ENCODE measurements at places on chromosomes 11 and 22.

GRCh38 chr22:28180804-28181731 lies 262.0 kb upstream of the PITPNB start:
- no peak for DNase-seq

DNA sequence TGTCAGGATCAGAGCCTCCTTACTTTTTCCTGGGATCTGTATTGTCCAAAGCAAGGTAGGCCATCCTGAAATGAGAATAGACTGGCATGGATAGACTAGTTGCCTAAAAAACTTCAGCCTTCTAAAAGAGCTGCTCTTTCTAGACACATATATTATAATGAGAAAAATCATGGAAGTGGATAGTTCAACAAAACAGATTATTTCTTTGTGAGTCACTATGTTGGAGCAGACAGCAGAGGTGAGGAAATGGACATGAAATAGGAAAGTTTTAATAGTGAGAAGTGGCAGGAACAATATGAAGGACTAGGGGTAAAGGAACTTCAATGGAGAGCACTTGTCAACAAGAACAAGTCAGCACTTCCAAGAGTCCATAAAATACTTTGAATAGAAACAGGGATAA lies 101.9 kb upstream of the ANO3 start:
- DNase-seq: no peak

- peak; percentile 42 for DNase-seq
These were observed 371 bp downstream of the SMCO4 start for GRCh38 chr11:93542811-93543229.

DNA sequence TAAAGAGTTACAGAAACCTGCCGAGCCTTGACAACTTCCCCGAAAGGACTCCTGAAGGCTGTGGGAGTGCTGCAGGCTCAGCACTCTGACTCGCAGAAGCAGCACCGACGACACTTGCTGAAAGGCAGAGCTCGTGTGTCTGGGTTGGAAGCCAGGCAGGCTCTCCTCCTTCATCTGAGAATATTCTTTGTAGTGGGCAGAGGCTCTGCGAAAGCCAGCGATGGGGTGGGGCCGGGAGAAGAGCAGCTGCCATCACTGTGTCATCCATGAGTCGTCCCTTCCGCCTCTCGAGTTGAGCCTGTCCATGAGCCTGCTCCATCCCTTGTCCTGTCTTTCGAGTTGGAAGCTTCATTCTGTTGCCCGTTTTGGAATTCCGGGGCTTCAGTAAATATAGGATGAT lies 11.9 kb downstream of the GLB1L2 start:
- DNase-seq: no peak
